ENCODE measurements at places on chromosomes 12 and 14.
A peak's percentile ranks its signal among the peaks of the same experiment; 100 is the strongest.

DNA sequence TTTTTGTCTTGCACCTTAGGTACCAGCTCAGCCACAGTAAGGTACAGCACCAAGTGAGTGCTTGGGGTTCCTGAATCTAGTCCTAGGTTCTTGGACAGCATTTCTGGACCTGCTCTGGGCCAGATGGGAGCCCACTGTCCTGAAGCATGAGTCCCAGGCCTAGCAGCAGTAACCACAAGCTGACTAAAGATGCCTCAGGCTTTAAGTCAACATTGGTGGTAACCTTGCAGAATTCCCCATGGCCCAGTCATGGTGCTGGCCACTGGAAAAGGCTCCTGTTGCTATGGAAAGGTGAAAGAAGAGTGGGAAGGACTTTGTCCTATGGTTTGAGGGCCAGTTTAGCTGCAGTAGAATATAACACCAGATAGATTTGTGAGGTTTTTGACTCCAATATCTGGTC is 86.9 kb upstream of the CLEC14A start:
- no peak for DNase-seq

GRCh38 chr12:96590970-96591369 is 101.6 kb downstream of the CFAP54 start:
- no peak for DNase-seq

DNA sequence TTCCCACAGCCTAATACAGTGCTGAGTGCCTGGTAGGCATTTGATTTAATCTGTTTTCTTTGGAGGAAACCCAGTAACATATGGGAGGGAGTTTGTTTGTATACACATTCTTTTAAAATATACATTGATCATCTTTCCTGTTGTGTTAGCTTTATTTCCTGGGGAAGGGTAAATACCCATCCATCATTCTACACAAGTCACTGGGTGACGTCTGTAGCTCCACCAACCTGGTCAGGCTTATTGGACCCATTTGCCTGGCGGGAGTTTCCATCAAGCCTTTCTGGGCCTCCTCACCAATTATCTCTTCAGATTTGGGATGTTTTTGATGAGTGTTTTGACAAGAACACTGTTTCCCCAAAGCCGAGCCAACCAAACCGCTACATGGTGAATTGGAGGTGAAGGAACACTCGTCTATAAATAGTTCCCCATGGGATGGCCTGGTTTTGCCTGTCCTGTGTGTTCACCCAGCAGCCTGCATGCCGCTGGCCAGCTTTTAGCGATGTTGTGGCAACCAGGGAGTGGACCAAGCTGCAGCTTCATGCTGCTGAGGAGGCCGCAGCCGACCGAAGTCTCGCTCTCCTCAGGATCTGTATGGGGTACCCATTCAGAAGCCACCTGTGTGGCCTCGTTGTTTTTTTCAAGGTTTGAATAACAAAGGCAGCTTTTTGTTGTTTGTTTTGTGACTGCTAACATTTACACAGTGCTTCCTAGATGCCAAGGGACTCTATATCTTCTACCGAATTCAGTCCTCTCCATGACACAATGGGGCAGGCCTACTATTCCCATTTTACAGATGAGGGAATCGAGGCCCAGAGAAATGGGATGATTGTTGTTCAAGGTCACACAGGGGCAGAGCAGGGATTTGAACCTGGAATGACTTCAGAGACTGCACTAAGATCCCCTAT is 22.6 kb downstream of the PLXNC1 start:
- DNase-seq, result no peak

GRCh38 chr12:8697476-8698131 is at the start of gene RIMKLB:
RIMKLB (plus strand) TSS chr12:8697991; CDS start chr12:8713867, 15,876 bp downstream.
- DNase-seq, result peak; percentile 78

DNA sequence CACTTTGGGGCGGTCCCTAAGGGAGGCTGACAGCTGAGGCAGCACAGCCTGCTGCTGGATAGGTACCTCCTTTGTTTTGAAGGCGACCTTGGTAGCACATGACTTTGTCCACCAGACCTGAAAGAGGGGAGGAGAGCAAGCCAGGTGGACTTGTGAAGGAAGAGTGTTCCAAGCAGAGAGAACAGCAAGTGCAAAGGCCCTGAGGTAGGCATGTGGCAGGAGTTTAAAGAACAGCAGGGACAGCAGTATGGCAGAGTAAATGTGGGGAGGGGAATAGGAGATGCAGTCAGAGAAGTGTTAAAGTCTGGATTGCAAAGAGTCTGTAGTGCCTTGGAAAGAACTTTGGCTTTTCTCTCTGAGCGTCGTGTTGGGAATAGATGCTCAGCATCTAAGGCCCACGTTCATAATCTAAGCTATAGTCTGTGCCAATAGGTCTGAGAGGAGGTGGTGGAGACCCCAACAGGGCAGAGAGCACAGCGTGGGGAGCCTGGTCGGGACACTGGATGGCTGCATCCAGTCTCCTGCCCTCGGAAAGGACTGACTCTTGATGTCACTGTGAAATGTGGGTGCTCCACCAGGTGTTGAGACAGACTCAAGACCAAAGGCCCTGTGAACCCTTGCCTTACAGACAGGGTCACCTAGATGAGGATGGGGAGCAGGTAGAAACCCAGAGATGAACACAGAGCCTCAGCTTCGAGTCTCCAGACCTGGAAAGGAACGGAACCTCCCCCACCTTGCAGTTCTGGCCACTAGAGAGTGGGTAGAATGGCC is 242.1 kb upstream of the PWP1 start:
- DNase-seq, result no peak

- no peak for DNase-seq
Measured at GRCh38 chr12:76003355-76003638, 28.3 kb downstream of the PHLDA1 start.

GRCh38 chr12:22525426-22525825 is 18.9 kb downstream of the C2CD5 start:
- peak; percentile 33 for DNase-seq

- peak; percentile 18 for DNase-seq
Measured at GRCh38 chr12:107760207-107760808, 629 bp downstream of the PRDM4 start.

DNA sequence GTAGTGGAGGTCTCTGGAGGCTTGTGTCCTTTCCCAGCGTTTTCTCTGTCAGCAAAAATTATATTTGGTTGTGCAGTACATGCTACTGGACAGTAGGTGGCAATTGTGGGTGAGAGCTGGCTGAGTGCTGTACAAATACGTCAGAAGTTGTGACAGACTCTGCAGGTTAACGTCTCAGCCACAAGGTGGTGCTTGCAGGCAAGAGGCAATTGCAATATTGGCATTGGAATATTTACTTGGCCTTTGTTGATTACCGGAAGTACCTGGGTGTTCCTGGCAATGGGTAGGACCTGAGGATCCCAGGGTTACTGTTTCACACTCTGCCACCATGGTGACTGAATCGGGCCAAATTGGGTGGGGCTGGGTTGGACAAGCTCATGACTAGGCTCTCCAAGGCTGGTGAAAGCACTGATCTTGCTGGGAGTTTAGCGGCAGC is 333.9 kb upstream of the LMO3 start:
- peak; percentile 67 for DNase-seq

DNA sequence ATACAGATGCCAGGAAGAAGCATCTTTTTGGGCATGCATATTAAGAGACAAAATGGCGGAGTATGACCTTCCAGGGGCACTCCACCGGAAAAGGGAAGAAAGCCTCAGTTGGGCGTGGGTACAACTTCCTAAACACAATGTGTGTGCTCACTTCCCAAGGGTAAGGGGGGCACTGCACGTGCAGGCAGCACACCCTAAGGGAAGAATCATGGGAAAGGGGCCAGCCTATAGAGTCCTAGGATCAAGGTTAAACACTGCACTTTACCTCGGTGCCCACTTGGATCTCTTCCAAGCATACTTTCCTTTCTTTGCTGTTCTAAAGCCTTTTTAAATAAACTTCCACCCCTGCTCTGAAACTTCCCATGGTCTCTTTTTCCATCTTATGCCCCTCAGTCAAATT is 14.8 kb downstream of the OR6J1 start:
- no peak for DNase-seq

DNA sequence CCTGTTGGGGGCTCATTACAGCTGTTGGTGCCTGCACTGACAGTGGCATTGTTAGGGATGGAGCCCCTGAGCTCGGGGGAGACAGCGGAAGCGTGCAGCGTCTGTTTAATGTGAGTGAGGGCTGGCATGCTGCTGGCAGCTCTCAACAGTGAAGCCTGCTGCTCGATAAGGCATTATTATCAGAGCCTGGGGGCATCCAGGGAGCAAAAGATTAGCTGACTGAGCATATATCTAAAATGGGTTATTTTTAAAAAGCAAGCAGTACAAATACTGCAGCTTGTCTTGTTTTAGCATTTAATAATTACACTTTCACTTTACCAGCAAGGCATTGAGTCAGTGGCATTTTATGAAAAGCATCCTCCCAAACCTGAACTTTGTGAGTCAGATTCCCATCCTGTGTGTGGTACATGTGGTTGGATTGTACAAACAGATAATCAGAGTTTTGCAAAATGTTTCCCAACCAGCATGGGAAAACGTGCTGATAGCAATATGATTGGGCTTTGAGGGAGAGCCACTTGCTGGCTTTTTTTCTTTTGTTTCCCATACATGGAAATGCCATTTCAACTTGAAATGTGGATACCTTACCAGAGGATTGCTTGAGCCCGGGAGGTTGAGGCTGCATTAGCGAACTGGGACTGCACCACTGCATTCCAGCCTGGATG is 150.8 kb downstream of the PRKCH start:
- peak; percentile 54 for DNase-seq

- DNase-seq, result peak; percentile 64
Measured at GRCh38 chr12:99043319-99043914, 398.3 kb downstream of the APAF1 start.

DNA sequence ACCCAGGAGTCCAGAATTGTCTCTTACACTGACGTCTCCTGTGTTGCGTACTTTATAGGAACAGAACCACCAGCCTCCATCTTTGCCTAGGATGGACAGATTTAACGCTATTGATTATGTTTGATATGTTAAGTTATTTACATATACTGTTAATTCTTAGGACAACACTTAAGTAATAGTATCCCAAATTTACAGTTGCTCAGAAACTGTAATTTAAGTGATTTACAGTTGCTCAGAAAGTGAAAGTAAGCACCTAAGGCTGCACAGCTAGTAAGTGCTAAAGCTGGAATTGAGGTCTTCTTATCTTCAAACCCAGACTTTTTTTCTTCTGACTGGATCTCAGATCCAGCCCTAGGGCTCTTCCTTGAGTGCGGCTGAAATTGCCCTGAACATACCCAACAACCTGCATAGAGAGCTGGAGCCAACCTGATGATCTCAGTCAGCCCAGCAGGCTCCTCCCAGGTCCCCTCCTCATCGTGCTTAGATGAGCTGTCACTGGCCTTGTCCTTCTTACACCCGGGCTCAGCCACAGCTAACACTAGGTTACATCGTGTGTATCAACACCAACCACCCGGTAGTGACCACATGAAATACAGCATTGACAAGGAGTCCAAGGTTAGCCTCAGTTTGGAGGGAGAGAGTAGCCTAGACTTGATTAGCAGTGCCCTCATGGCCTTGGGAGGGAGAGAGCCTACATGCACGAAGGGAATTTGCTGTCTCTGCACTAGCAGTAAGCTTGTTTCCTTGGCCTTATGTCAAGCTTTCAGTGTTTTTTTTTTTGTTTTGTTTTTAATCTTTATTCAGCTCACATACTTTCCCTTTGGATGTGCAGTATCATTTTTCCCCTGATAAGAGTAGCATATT is 111.1 kb upstream of the ARHGAP5 start:
- DNase-seq, result no peak

- no peak for DNase-seq
Measured at GRCh38 chr14:54450535-54450934, 9.4 kb upstream of the CNIH1 start.

DNA sequence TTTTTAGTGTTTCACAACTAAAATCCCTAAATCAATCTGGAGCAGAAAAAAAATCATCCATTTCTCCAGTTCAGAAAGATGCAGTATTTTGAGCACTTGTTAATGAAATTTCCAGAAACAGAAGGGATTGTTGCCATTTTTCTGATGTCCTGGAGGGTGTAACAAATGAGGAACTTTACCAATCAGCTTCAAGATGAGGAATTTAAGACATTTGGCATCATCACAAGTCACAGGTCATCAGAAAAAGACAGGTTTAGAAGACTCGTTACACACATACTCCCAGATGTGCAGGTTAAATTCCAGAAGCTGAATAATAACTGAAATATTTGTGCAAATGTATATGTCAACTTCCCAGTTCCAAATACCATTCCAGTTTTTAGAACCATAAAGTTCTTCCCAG is 482 bp upstream of the PSMC1 start:
- DNase-seq, result no peak
